Hematopoietic multipotent progenitor cell treated with erythropoietin and hydrocortisone succinate and interleukin-3 and kit ligand, for 6 days (in vitro differentiated cells): ENCODE measurements at places on chromosomes 1 and 21.

GRCh38 chr1:221602830-221603229, 139.1 kb downstream of the DUSP10 start:
- DNase-seq = no peak

- DNase-seq = no peak
Observed at GRCh38 chr1:230248889-230249270, 177.3 kb downstream of the PGBD5 start.

- DNase-seq = no peak
Observed at GRCh38 chr1:55276671-55277376, 61.7 kb upstream of the USP24 start.

DNA sequence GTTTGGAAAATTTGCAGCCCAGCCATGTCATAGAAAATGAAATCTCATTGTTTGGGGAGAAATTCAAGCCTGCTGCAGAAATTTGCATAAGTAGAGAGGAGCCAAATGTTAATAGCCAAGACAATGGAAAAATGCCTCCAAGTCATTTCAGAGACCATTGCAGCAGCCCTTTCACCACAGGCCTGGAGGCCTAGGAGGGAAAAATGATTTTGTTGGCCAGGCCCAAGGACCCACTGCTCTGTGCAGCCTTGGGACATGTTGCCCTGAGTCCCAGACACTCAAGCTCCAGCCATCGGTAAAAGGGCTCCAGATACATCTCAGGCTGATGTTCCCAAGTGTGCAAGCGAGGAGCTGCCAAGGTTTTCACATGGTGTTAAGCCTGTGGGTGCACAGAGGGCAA, 1.1 kb downstream of the KRTAP19-2 start:
- DNase-seq = no peak

- no peak for DNase-seq
Observed at GRCh38 chr1:99858286-99858685, 8.1 kb downstream of the AGL start.

DNA sequence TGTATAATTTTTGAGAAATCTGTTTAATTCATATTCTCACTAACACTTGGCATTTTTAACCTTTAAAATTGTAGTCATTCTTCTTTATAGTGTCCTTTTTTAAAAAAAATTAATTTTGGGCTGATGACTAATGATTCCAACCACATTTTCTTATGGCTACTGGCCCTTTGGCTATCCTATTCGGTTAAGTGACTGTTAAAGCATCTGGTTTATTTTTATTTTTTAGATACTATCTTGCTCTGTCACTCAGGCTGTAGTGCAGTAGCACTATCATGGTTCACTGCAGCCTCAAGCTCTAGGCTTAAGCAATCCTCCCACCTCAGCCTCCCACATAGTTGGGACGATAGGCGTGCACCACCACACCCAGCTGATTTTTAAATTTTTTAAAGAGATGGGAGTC, 723.2 kb upstream of the CXADR start:
- no peak for DNase-seq

- DNase-seq = peak; percentile 68
Observed at GRCh38 chr1:24526940-24527542, 24.4 kb downstream of the RCAN3 start.

GRCh38 chr1:206470692-206471414, 577 bp downstream of the IKBKE start:
- peak; percentile 43 for DNase-seq

- DNase-seq = peak; percentile 97
Observed at GRCh38 chr1:226407497-226408284, at the start of gene PARP1. TSS of gene PARP1 (minus strand) at chr1:226408093. CDS start at chr1:226407929, 164 bp downstream.

- DNase-seq = no peak
Observed at GRCh38 chr1:107246775-107247345, 106.0 kb downstream of the NTNG1 start.

DNA sequence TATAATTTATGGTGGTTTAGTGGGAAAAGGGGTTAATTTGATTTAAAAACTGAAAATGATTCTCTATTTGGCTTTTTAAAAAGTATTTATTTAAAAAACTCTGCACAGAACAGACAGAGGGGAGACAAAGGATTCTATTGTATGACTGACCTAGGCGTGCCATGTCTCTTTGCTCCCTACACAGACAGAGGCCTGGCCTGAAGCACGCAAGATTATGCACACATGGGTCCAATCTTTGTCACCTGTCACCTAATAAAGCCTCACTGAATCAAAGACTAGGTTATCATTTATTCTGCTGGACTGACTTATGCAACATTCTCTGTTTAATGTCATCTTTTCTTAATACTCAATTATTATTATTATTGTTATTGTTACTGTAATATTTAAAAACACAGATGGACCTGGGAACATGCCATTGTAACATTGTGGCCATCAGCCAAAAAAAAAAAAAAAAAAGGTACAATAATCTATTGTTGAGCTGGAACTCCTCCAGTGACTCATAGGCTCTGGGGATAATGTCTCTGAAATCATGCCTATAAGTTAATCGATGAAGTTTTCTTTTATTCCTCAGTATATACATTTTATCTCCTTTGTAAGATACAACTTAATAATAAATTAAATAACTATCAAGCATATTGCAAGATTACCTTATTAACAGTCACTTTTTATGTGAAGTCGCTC, 112.1 kb downstream of the RUNX1 start:
- peak; percentile 64 for DNase-seq

DNA sequence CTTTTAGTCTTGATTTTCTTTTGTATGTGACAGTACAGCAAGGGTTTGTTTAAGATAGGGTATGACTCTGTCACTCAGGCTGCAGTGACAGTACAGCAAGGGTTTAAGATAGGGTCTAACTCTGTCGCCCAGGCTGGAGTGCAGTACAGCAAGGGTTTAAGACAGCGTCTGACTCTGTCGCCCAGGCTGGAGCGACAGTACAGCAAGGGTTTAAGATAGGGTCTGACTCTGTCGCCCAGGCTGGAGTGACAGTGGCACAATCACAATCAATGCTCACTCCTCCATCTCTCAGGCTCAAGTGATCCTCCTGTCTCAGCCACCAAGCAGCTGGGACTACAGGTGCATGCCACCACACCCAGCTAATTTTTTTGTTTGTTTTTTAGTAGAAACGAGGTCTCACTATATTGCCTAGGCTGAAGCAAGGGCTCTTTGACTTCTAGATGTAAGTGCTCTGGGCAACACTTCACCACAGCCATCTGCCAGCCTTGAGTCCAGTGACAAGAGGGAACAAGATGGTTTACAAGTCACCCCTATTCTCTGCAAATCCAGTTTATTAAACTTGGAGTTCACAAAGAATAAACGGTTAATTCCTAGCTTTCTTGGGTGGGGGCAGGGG, 965 bp upstream of the SH2D5 start:
- DNase-seq = no peak

DNA sequence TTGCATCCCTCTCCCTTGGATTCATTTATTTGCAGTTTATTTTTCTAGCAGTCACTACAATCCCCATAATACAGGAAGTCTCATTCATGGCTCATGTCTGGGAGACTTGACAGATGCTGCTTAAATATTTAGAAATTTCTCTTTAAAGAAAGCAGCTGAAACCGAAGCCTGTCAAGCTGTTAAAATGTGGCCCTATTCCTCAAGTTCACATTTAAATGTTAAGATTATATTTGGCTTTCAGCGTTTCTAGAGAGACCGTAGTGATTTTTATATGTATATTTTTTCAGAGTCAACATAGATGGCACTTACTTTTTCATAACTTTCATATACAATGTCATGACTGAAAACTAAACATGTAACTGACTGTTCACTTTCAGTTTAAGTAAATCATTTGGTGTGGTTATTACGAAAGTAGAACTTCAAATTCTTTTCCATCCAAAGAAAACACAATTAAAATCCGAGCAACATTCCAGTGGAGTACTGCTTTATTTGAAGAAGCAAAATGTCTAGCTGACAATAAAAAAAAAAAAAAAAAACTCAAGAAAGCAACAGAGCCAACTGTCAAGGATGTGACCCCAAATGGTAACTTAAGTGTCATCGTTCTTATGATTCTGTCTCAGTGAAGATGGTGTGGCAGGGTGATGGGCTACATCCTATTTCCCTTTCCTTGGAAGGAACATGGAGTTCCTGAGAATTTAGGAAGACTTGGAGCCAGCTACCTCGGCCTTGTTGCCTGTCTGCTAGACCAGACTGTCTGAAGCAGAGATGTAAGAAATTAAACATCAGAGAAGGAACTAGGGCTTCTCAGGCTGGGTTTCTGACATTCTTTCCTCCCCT, 37.8 kb downstream of the MIS18A start:
- no peak for DNase-seq

GRCh38 chr1:54610601-54611580, 12.4 kb downstream of the FAM151A start:
- no peak for DNase-seq

- DNase-seq = no peak
Observed at GRCh38 chr1:26727476-26727875, 31.7 kb downstream of the ARID1A start.

GRCh38 chr1:43387976-43388599, 1.5 kb downstream of the MED8 start:
- no peak for DNase-seq

- no peak for DNase-seq
Observed at GRCh38 chr1:88150330-88150729, 533.7 kb upstream of the PKN2 start.

GRCh38 chr21:36804874-36805611, 106.1 kb downstream of the SIM2 start:
- no peak for DNase-seq

DNA sequence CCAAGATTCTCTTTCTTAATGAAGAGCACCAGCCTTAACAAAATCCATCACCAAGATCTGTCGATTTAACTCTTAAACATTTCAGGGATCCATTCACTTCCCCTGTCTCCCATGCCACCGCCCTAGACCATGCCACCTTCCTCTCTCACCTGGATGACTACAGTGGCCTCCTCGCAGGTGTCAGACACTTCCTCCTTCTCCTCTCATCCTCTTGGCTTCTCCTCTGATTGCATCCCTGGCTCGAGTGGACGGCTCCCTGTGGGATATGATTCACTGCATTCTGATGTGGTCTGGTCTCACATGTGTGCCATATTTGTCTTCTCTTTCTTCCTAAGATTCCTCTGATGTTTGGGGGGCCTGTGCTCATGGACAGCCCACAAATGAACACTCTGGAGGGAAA, 66.4 kb upstream of the KLHDC7A start:
- DNase-seq = no peak

GRCh38 chr1:171256940-171257606, 8.8 kb downstream of the FMO1 start:
- peak; percentile 25 for DNase-seq

DNA sequence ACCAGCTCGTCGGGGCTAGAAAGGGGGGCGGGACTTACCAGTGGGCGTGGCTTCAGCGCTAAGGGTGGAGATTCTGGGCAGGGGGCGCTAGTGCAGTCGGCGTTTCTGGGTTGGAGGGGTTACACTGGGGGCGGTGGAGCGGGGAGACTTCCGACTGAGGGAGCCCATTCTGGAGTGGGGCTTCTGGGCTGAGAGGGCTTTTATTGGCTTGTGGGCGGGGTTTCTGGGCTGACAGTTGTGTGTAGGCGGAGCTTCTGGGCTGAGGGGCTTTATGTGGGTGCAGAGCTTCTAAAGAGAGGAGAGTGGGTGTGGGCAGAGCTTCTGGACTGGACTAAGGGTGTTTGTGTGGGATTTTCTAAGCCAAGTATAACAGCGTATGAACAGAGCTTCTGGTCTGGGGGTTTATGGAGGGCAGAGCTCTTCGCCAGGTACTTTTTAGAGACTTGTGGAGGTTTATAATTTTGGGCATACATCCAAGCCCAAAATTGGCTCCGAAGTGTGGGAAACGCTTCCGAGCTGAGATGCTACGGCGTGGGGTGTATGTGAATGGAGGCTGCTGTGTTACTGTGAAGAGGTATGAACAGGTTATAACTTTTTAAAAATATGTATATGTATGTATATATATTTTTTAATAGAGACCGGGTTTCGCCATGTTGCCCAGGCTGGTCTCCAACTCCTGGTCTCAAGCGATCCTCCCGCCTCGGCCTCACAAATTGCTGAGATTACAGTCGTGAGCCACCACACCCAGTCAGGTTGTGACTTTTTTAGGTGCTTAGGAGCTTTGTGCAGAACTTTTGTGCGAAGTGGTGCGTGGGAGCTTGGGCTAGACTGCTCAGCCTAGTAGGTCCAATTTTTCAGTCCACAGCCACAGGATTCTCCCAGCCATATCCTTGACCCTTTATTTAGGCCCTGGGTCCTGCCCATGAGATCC, 825 bp downstream of the TMEM39B start:
- DNase-seq = no peak

DNA sequence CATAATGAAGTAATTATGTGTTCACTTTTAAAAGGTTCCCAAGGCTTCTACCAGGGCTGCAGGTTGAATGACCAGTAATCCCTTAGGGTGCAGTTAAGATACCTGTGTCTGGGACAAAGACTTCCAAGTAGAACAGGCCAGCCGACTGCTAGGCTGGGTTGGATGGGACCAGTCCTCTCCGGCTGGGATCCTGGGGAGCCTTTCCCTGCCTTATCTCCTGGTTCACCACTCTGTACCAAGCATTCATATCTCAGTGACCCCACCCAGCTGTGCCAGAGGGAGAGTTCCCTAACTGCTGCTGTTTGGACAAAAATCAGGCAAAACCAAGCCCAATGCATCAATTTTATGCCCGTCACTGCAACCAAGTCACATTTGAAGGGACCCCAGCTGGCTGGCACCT, 116.2 kb upstream of the ATP1A1 start:
- DNase-seq = no peak

DNA sequence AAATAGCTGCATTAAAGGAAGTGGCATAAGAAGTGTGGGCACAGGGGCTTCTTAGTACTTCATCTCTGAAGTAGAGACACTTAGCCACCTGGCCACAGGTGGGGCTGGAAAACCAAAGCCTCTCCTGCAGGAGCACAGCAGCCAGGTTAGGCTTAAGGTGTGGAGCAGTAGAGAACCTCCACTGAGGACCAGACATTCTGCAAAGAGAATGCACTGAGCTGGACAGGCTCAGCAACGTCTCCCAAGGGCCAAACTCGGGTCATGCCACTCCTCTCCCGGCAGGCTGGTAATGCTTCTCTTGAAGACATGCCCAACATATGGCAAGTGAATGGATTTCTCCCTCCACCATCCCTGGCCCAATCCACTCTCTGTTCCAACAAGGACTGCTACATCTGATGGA, 33.0 kb upstream of the LRRC38 start:
- no peak for DNase-seq

DNA sequence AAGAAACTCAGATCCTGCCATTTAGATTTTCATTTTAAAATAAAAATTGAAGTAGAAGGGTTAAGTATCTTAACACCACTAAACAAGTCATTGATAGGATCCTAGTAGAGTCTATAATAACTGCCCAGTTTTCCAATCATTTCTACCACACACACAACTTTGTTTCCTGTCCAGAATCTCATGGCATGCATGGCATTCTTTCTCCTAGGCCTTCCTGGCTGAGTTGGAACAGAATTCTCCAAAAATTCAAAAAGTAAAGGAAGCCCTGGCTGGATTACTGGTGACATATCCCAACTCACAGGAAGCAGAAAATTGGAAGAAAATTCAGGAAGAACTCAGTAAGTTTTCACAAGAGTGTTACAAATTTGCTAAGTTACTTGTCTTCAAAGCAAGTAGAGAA, 111.4 kb upstream of the BMP8A start:
- no peak for DNase-seq

- DNase-seq = no peak
Observed at GRCh38 chr1:204149107-204149506, 2.7 kb downstream of the ETNK2 start.
